ENCODE measurements at places on chromosomes 1 and 21. TPM values are rescaled to one million over a fixed set of nuclear protein-coding genes. Genes with fewer than 3 reads are reported as not detected.

- H3K4me1 ChIP-seq = no peaks in the 10 kb centered on the region
- no peaks in the 10 kb centered on the region for H3K36me3 ChIP-seq
- no peak overlapping the region for H3K4me3 ChIP-seq
These were observed 1764.3 kb downstream of the NCAM2 start for GRCh38 chr21:22762463-22762862.

Gene PLA2G2C
- total RNA-seq = 0.30 TPM

DNA sequence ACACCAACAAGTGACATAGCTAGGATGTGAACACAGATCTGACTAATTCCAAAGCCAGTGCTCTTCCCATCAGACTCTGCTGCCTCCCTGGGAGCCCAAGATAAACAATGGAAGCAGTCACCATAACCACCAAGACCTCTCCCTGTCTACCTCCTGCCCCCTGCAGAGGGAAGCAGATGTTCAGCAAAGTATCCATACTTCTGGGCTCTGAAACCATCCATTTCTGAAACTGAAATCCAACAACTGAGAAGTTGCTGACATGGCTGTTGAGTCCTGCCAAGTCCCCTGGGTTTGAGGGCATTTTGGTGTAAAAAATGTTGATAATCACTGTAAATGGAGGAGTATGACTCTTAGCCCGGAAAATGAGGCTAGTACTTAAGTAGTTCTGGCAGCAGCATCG lies 102.1 kb downstream of the TYW3 start:
- no peaks in the 10 kb centered on the region for H3K4me1 ChIP-seq
- H3K4me3 ChIP-seq = no peak overlapping the region
- DNase-seq = no peak
- no peaks in the 10 kb centered on the region for H3K27me3 ChIP-seq

DNA sequence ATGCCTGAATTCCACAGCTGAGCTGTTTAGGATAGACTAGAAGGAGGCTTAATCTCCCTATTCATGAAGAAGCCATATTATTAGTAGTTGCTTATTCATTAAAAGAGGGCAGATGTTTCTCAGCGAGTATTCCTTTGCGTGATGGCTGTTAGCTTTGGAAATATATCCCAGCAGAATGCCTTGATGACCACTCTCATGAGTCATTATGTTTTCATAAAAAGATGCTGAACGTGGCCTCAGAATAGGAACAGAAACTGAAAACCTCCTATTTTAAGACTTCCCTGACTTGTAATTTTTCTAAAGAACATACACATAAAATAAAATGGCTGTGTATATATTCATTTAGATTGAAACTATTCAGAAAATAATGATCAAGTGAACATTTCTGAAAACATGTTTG lies 9.6 kb upstream of the PLA2G4A start:
- no peak overlapping the region for H3K27ac ChIP-seq
- H3K4me1 ChIP-seq = no peaks in the 10 kb centered on the region
- no peak overlapping the region for H3K4me3 ChIP-seq
- no peaks in the 10 kb centered on the region for H3K36me3 ChIP-seq

Data from upper lobe of left lung (tissue), 6 donors.